ENCODE measurements at places on chromosomes 6 and 20.

GRCh38 chr6:34529665-34530327 lies 26.3 kb downstream of the SPDEF start:
- DNase-seq: no peak

DNA sequence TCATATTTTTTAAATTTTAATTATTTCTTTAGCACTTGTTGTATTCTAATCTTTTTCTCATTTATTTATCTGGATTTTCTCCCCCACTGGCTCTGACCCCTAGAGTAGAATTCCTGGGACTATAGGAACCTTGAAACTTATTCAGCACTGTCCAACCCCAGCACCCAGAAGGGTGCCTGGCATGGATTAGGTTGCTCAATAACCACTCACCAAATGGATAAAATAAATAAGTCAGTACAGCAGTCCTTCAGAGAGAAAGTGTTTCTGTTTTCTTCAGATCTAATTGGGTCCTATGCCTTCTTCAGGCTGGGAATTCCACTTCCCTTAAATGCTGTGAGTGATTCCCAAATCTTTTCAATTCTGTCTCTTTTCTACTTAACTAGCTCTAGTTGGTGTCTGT lies 206.2 kb downstream of the PTPRK start:
- DNase-seq: no peak

DNA sequence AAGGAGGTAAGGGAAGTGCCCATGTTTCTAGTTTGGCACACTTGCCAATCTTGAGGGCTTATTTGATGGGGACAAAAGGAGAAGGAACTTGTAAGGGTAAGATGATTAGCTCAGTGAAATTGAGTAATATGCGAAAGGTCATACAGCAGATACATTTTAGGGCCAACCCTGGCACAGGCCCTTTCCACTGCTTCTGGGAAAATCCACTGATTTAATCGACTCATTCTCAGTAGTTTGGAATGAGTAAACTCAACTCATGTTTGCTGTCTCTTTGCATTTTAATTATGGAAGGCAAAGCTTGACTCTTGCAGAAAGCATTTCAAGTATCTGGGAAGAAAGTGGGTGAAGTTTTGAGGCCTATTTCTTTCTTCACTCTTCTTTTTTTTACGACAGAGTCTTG lies 20.0 kb downstream of the PHF20 start:
- no peak for DNase-seq

DNA sequence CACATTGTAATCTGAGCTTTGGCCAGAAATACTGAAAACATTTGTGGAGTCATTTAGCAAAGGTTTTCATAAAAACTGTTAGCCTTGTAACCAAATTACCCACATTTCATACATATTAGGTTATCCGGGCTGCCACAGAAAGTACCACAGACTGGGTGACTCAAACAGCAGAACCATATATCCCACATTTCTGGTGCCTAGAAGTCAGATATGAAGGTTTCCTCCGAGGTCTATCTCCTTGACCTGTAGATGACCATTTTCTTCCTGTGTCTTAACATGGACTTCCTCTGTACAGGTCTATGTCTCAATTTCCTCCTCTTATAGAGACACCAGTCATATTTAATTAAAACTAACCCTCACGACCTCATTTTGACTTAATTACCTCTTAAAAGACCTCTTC lies 49.5 kb upstream of the SMIM28 start:
- no peak for DNase-seq

- DNase-seq: peak; percentile 34
Observed at GRCh38 chr6:16511723-16512489, 249.4 kb downstream of the ATXN1 start.

- DNase-seq: no peak
Observed at GRCh38 chr6:5537132-5537531, 275.8 kb downstream of the FARS2 start.

Measured in B cell (primary cell).